ENCODE measurements at places on chromosomes 5 and 9. TPM values are rescaled to one million over a fixed set of nuclear protein-coding genes. Genes with fewer than 3 reads are reported as not detected.

The SLC34A3 gene
- under 0.01 TPM for total RNA-seq

The TRIM36 gene
- 0.71 TPM for total RNA-seq

The ERGIC1 gene
- total RNA-seq, result 78.9 TPM

The LHX2 gene
- total RNA-seq, result not detected

The CRB2 gene
- total RNA-seq, result not detected

The GNPDA1 gene
- total RNA-seq, result 68.4 TPM

The SCGB3A2 gene
- not detected for total RNA-seq

The DIPK1B gene
- total RNA-seq, result under 0.01 TPM

The UGT3A1 gene
- total RNA-seq, result not detected

The MTAP gene
- total RNA-seq, result 81.4 TPM

The FYB1 gene
- total RNA-seq, result 16.9 TPM

The EIF4E1B gene
- not detected for total RNA-seq

The ANKRD34B gene
- total RNA-seq, result not detected

The CD274 gene
- total RNA-seq, result 20.2 TPM

The AGXT2 gene
- total RNA-seq, result not detected

The RNF224 gene
- total RNA-seq, result under 0.01 TPM

The ARID3C gene
- 0.50 TPM for total RNA-seq

The NEURL1B gene
- total RNA-seq, result 4.8 TPM

The AMBP gene
- total RNA-seq, result not detected

The ZCCHC9 gene
- 26.1 TPM for total RNA-seq

The TMEM174 gene
- not detected for total RNA-seq

The FBXW11 gene
- total RNA-seq, result 83.4 TPM

The NSA2 gene
- 151 TPM for total RNA-seq

The S1PR3 gene
- total RNA-seq, result 1.2 TPM

The MARVELD2 gene
- total RNA-seq, result 42.0 TPM

The TRAF1 gene
- 2.3 TPM for total RNA-seq

The ACTBL2 gene
- total RNA-seq, result not detected

The FCN2 gene
- total RNA-seq, result not detected

The ANKRD18B gene
- 8.0 TPM for total RNA-seq

The CTXN3 gene
- total RNA-seq, result not detected

The WNT8A gene
- total RNA-seq, result not detected

The SLC12A7 gene
- total RNA-seq, result 3.1 TPM

The SLC46A2 gene
- not detected for total RNA-seq

The GABRG2 gene
- total RNA-seq, result not detected

The TLR4 gene
- total RNA-seq, result under 0.01 TPM

The AJM1 gene
- 2.1 TPM for total RNA-seq

The EDIL3 gene
- total RNA-seq, result 0.68 TPM

The HCN1 gene
- total RNA-seq, result not detected

The ERAP2 gene
- 17.4 TPM for total RNA-seq

The CDKN2B gene
- total RNA-seq, result 124 TPM

The FCN1 gene
- total RNA-seq, result not detected

The FUT7 gene
- not detected for total RNA-seq

The GOLM1 gene
- 55.1 TPM for total RNA-seq

The PCDHB8 gene
- total RNA-seq, result 0.57 TPM

The SLC6A7 gene
- total RNA-seq, result not detected

The FOXD4 gene
- 0.36 TPM for total RNA-seq

The FRMPD1 gene
- 0.07 TPM for total RNA-seq

The KCNV2 gene
- not detected for total RNA-seq

The RNF183 gene
- total RNA-seq, result not detected

The BNC2 gene
- total RNA-seq, result under 0.01 TPM

The NME5 gene
- under 0.01 TPM for total RNA-seq

Data from nasal cavity respiratory epithelium epithelial cell of viscerocranial mucosa (primary cell).